ENCODE measurements at places on chromosomes 13 and 19. TPM values are rescaled to one million over a fixed set of nuclear protein-coding genes. Genes with fewer than 3 reads are reported as not detected.

DNA sequence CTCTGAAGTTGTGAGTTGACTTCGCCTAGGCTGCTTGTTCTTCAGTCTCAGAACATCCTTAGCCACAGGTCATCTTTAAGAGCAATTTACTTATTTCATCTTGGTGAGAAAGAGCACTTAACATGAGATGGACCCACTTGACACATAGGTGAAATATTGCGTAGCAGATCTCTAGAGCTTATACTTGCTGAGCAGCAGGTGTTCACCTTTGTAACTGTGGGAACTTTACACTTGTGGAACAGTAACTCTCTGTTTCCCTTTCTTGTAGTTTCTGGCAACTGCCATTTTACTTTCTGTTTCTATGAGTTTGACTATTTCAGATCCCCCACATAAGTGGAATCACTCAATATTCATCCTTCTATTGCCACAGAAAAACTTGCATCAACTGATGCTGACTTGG, 95.7 kb downstream of the SLC10A2 start:
- H3K4me3 ChIP-seq: no peak overlapping the region
- H3K36me3 ChIP-seq: no peaks in the 10 kb centered on the region
- H3K4me1 ChIP-seq: no peaks in the 10 kb centered on the region
- no peak overlapping the region for H3K27ac ChIP-seq
- DNase-seq: no peak

GRCh38 chr13:38980750-38981078, 9.9 kb downstream of the STOML3 start:
- no peaks in the 10 kb centered on the region for H3K27me3 ChIP-seq
- H3K4me3 ChIP-seq: no peak overlapping the region
- H3K36me3 ChIP-seq: no peaks in the 10 kb centered on the region
- no peak for DNase-seq
- H3K27ac ChIP-seq: no peak overlapping the region
- H3K4me1 ChIP-seq: no peaks in the 10 kb centered on the region

DNA sequence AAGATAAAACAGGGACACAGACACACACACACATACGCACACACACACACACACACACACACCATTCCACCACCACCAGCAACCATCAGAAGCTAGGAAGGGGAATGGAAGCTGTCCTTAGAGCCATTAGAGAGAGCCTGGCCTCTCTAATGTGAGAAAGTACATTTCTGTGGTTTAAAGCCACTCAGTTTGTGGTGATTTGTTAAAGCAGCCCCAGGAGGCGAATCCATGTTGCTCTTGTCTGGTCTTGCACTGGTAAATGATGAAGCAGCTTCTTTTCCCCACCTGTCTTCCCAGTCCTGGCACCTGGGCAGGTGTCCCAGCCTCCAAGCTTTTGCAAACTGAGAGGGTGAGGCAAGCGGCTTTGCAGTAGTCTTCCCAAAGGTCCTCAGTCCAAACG, 118.9 kb upstream of the KL start:
- no peak for DNase-seq
- no peak overlapping the region for H3K27ac ChIP-seq
- H3K4me1 ChIP-seq: no peaks in the 10 kb centered on the region
- H3K36me3 ChIP-seq: no peaks in the 10 kb centered on the region

GRCh38 chr13:37412241-37412921, 186.2 kb downstream of the POSTN start:
- H3K4me3 ChIP-seq: no peak overlapping the region
- no peaks in the 10 kb centered on the region for H3K36me3 ChIP-seq
- H3K4me1 ChIP-seq: no peaks in the 10 kb centered on the region
- DNase-seq: no peak

DNA sequence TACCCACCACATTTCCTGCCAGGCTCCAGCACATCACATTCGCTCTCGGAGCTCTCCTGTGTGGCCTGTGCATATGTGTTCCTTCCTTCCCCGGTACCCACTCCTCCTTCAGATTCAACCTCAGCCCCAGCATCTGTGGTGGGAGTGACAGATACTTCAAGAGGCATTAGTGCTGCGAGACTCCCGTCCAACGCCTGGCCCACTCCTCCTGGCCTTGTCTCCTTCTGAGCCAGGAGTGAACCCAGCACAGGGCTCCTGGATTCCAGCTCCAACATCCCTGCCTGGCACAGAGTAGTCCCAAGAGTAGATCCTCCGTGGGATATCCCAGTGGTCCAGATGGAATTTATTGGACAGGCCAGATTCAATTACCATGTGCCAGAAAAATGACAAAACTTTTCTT, 55.9 kb downstream of the SACS start:
- H3K27ac ChIP-seq: peak overlapping the region; percentile 91
- DNase-seq: peak; percentile 75
- H3K27me3 ChIP-seq: no peaks in the 10 kb centered on the region
- H3K4me1 ChIP-seq: peaks cover 12% of the 10 kb centered on the region
- no peak overlapping the region for H3K4me3 ChIP-seq

DNA sequence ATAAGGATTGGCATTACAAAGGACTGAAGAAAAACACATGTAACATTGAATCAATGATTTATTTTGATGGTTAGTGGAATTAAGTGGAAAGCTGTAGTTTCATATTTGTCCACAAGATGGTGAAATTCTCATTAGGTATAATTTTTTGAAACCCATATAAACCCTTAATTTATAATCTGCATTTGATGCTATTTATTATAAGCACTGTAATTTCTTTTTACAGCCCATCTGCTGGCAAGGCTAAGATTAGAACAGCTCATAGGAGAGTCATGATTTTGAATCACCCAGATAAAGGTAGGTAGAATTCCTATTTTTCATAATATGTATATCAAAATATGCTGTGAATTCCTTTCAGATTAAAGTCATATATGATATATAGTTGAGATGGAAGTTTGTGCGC, 62.2 kb downstream of the DNAJC15 start:
- no peaks in the 10 kb centered on the region for H3K4me1 ChIP-seq
- DNase-seq: no peak
- no peaks in the 10 kb centered on the region for H3K27me3 ChIP-seq
- H3K36me3 ChIP-seq: peaks cover 6% of the 10 kb centered on the region
- H3K27ac ChIP-seq: no peak overlapping the region

GRCh38 chr13:43758834-43759233, 27.9 kb downstream of the ENOX1 start:
- no peaks in the 10 kb centered on the region for H3K27me3 ChIP-seq
- H3K4me1 ChIP-seq: no peaks in the 10 kb centered on the region
- no peak overlapping the region for H3K27ac ChIP-seq
- H3K36me3 ChIP-seq: no peaks in the 10 kb centered on the region
- no peak for DNase-seq
- no peak overlapping the region for H3K4me3 ChIP-seq

- H3K27me3 ChIP-seq: no peaks in the 10 kb centered on the region
- no peak for DNase-seq
- no peak overlapping the region for H3K4me3 ChIP-seq
These were observed 231.5 kb upstream of the SPRY2 start for GRCh38 chr13:80572308-80572922.

DNA sequence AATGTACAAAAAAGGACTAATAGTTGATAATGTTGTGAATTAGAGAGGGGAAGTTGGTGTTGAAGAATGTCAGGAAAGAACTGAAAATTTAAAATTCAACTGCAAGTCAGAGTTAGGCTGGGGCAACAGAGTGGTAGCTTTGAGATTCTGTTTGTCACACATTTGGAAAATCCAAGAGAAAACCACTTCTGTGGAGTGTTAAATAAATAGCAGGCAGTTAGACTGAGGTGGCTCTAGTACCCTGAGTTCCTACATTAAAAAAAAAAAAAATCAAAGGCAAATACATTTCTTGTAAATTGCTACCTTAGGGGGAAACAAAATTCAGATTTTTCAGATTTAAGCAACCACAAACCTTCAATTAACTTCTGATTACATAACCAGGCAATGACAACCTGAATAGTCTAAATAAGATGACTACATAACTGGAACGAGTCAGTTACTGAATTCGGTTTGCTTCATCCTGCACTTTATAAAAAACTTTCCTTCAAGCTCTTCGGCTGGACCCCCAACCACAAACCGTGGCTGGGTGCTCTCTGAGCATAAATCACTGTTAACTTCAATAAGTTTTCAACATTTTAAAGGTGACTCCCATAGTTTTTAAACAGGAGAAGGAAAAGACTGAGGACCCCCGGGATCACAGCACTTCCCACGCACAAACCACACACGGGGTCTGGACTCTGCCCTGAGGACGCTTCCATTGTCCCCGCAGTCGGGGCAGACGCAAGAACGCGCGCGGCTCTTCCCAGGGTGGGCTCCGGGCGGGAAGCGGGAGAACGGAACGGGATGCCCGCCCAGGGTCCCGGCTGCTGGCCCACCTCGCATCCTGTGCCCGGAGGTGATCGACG, 725 bp downstream of the ZNF682 start:
- no peak for DNase-seq
- H3K27ac ChIP-seq: peak overlapping the region; percentile 51
- peaks cover 6% of the 10 kb centered on the region for H3K4me1 ChIP-seq
- H3K4me3 ChIP-seq: peak overlapping the region; percentile 75
- no peaks in the 10 kb centered on the region for H3K27me3 ChIP-seq

DNA sequence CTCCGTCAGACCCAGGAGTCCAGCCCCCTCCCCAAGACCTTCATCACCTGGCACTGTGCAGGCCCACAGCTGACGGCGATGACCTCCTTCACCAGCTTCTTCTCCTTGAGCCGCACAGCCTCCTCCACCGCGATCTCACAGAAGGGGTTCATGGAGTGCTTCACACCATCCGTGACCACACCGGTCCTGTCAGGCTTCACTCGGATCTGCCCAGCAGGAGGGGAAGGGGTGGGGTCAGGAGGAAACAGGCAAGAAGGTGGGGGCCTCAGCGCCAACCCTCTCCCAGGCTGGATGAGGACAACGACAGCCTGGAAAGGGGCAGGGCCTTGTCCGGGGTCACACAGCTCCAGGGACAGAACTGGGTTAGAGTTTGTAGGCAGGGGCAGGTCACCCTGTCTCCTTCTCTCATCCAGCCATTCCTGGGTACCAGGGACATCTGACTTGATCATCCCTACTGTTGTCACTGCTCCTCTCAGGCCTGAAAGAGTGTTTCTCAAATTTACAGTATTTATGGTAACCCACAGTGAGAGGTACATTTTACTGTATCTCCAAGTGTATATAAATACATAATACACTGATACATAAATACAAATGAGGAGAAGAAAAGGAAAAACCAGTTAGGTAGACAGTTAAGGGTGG, 12.0 kb downstream of the ETFB start:
- no peak overlapping the region for H3K4me3 ChIP-seq
- H3K4me1 ChIP-seq: no peaks in the 10 kb centered on the region
- H3K36me3 ChIP-seq: peaks cover 17% of the 10 kb centered on the region
- no peaks in the 10 kb centered on the region for H3K27me3 ChIP-seq
- no peak for DNase-seq

DNA sequence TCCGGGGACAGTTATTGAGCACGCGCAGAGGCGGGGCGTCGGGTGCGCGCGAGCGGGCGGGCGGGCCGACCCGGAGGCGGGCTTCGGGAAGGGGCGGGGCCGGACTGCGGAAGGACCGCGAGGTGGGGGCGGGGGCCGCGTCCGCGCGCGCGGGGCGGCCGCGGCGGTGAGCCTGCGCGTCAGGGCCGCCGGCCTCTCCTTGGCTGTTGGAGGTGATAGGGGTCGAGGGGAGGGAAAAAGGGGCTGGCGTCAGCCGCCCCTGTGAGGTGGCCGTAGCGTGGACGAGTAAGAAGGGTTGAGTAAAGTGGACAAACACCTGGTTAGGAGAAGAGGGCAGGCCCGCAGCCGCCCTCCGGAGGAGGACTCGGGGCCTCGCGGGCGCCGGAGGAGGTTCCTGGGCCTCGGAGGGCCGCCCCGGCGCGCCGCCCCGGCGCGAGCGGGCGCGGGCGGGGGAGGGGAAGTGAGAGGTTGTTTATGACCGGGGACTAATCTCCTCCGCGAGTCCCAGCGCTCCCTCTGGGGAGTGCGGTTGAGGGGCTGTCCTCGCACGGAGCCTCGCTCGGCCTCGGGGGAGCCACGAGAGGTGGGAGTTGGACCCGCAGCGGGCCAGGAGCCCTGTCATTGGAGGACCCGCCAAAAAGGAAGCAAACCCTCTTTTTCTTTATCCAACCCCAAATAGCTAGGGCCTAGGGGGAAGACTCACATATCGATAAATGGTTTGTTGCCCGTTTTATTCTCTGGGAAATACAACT, 547 bp upstream of the INTS6 start:
- no peak for DNase-seq
- H3K27ac ChIP-seq: peak overlapping the region; percentile 95
- H3K4me3 ChIP-seq: peak overlapping the region; percentile 71
- no peaks in the 10 kb centered on the region for H3K27me3 ChIP-seq
- peaks cover 18% of the 10 kb centered on the region for H3K4me1 ChIP-seq

DNA sequence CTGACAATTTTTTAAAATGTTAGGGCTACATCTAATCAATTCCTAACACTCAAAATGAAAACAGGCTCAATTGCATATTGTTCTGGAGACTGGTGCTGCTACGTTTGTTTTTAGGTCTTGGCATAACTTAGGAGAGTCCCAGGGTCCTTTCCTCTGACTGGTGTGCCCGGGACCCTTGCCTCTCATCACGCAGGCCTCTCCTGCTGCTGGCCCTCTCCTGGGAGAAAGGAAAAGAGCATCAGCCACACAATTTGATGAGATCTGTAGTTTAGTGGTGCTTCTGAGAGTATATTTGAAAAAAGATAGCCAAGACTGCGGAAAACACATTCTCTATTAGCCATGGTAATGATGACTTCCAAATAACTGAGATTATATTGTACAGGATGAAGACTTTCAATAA, 380.0 kb downstream of the KLF12 start:
- no peaks in the 10 kb centered on the region for H3K4me1 ChIP-seq
- DNase-seq: no peak
- H3K27ac ChIP-seq: no peak overlapping the region
- H3K36me3 ChIP-seq: no peaks in the 10 kb centered on the region

- H3K4me3 ChIP-seq: no peak overlapping the region
- peaks cover 8% of the 10 kb centered on the region for H3K36me3 ChIP-seq
- DNase-seq: no peak
- H3K27me3 ChIP-seq: no peaks in the 10 kb centered on the region
These were observed 101.3 kb upstream of the SLC15A1 start for GRCh38 chr13:98853771-98854221.

GRCh38 chr13:102131246-102131645, 270.6 kb downstream of the FGF14 start:
- H3K4me1 ChIP-seq: peaks cover 2% of the 10 kb centered on the region
- H3K4me3 ChIP-seq: no peak overlapping the region
- no peak overlapping the region for H3K27ac ChIP-seq
- H3K27me3 ChIP-seq: no peaks in the 10 kb centered on the region
- no peak for DNase-seq

DNA sequence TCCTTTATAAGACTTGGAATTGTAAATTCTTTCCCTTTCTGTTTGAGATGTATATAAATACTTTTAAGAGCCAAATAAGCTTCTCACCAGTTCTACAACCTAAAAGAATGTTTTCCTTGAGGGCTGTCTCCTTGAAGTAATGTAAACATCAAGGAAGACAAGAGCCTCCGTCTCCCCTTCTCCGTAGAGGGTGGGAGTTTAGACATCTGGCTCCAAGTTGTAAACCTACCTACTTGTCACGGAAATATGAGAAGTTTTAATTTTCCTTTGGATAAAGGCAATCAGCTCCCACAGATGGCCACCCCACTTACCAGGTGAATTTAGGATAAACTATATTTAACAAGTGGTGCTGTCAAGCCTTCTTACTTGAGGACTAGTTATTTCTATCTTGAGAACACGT, 237.9 kb downstream of the NALCN start:
- no peaks in the 10 kb centered on the region for H3K27me3 ChIP-seq
- no peaks in the 10 kb centered on the region for H3K36me3 ChIP-seq
- H3K4me1 ChIP-seq: no peaks in the 10 kb centered on the region
- no peak overlapping the region for H3K4me3 ChIP-seq

NLRP12 gene
- total RNA-seq: not detected

ZNF709 gene
- total RNA-seq: 3.4 TPM

CCDC194 gene
- not detected for total RNA-seq

LILRA6 gene
- 25.1 TPM for total RNA-seq

CERS4 gene
- total RNA-seq: 20.2 TPM

SULT2A1 gene
- total RNA-seq: 2.1 TPM

CD320 gene
- 263 TPM for total RNA-seq

LCP1 gene
- 78.0 TPM for total RNA-seq

CCNA1 gene
- not detected for total RNA-seq

CD70 gene
- not detected for total RNA-seq

FAM124A gene
- 22.4 TPM for total RNA-seq

TLE2 gene
- total RNA-seq: 86.3 TPM
